ENCODE measurements at places on chromosomes 16 and 17.

- DNase-seq, result no peak
Measured at GRCh38 chr17:15456972-15457722, 10.3 kb downstream of the CDRT4 start.

DNA sequence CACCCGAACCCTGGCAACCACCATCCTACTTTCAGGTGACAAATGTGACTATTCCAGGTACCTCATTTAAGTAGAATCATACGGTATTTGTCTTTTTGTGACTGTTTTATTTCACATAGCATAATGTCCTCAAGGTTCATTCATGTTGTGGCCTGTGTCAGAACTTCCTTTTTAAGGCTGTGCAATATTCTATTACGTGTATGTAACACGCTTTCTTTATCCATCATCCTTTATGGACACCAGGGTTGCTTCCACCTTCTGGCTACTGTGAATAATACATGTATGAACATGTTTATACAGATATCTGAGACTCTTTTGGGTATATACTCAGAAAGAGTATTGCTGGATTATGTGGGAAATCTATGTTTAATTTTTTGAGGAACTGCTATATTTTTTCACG is 28.7 kb upstream of the RSL1D1 start:
- no peak for DNase-seq

GRCh38 chr17:46035112-46035818 is 36.2 kb downstream of the STH start:
- DNase-seq, result no peak

DNA sequence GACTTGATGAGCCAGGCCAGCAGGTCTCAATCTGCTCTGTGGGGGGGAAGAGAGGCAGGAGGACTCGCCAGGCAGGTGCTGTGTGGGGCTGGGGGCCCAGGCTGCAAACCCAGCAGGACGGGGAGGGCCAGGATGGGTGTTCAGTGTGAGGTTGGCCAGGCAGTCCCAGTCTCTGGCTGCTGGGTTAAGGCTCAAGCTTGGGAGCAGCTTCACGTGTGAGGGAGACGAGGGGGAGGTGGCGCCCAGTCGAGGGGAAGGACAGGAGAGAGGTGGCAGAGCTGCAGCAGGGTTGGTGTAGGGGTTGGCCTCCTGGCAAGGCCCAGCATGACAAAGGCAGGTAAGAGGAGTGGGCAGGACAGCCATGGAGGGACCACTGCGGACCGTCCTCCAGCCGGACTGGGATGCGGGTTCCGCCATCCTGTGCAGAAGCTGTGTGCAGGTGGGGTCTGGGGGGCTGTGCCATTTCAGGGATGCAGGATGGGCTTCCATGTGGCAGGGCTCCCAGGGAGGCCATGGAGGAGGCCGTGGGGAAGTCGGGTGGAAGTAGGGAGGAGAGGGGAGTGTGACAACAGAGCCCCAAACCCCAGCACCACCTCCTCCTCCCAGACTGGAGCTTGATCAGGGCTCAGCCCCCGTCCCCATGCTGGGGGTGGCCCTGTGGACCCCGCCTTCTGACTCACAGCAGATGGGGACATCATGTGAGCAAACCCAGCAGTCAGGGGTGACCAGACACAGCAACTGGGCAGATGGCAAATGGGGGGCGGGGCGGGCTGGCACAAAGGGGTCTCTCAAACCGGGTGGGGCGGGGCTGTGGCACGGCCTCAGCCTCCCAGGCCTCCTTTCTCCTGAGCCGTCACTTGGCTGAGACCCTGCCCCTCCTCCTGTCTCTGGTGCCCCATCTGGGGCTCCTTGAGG is 2.8 kb downstream of the ADGRG1 start:
- no peak for DNase-seq

DNA sequence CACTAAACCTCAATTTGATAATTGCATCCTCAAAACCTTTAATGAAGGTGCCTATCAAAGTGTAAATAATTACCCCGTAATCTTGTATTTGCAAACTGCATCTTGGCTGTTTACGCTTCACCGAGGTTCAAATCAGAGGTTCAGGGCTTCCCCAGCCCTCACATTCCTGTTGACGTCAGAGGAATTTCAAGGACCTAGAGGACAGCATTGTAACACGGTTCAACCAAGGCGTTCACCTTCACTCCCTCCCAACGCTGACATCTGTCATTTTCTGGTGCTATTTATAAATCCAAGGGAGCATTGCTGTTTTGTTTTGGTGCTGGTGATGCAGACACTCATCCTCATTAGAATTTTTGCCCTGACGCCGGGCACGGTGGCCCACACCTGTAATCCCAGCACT is 691.6 kb upstream of the RBFOX1 start:
- no peak for DNase-seq

- no peak for DNase-seq
Measured at GRCh38 chr16:82738699-82739098, 111.9 kb downstream of the CDH13 start.

- no peak for DNase-seq
Measured at GRCh38 chr17:69059458-69060175, 1.1 kb downstream of the ABCA9 start.

DNA sequence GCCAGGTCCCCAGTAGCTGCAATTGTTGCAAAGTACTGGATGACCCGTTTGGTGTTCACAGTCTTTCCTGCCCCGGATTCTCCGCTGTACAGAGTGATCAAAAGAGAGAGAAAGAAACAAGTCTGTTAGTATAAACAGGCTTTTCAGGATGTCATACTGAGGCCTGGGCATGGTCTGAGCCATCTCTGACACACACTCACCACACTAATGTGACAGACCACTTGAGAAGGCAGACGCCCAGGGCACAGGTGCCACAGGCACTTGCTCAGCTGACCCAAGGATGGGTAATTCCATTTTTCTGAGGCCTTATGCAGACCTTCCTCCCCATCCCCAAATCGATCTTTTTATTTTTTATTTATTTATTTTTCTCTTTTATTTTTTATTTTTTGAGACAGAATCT is 7.5 kb downstream of the MYH3 start:
- no peak for DNase-seq

DNA sequence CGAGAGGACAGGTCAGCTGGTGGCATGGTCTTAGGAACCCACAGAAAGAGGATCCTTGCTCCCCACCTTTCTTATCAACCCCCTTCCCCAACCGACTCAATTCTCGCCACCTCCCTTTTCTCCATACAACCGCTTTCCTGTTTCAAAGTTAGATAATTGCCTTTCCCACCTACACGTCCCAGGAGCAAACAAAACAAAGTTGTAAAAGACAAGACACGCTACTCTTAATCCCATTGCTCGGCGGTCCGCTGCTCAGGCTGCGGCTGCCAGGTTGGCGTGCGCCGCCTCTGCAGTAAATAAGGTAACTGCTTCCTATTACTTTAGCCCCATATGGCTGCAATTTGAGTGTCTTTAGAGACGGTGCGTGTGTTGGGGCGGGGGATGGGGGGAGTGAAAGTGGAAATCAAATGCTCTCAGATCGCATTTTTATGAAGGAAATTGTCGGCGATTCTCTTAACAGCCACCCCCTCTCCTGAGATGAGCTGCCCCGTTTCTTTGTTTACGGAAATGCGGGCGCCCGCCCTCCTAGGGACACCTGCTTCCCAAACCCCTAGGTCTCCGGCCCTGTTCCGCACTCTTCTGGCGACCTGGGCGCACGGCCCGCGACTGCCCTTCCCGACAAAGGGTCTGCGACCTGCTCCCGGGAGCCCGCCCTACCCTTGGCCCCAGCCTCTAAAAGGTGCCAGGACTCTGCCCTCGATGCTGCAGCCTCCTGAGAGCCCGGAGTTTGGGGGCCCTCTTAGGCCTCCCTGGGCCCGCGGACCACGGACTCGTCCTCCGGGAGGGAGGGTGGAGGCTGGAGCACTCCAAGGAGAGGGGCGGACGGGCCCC is 3.7 kb upstream of the CBX8 start:
- DNase-seq, result no peak

DNA sequence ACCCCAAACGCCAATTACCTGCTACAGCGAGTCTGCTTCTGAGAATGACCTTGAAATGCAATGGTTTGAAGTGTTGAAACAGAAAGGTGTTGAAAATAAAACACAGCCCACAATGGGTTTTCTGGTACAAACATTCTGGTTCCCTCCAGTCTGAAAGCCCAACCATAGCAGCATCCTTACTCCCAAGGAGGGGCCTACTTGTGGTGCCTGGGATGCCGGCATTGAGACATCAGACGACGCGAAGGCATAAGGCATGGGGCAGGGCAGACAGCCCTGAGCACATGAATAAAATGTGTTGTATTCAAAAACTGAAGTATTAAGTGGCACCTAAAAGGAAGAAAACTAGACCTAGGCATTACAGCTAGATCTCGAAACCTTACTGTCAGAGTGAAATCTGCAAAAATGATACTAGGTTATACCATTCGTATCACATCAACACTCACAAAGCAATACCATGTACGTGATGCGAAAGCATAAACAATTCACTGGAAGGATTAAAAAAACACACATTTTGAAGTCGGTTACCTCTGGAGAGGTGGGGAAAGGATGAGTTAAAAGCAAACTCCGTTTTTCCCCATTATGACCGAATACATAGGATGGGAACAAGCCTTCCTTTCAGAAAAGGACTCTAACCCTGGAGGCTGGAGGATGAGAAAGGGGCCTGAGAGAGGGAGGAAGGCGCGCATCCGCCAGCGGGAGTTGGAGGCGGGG is 702 bp downstream of the NUDT21 start:
- DNase-seq, result no peak

DNA sequence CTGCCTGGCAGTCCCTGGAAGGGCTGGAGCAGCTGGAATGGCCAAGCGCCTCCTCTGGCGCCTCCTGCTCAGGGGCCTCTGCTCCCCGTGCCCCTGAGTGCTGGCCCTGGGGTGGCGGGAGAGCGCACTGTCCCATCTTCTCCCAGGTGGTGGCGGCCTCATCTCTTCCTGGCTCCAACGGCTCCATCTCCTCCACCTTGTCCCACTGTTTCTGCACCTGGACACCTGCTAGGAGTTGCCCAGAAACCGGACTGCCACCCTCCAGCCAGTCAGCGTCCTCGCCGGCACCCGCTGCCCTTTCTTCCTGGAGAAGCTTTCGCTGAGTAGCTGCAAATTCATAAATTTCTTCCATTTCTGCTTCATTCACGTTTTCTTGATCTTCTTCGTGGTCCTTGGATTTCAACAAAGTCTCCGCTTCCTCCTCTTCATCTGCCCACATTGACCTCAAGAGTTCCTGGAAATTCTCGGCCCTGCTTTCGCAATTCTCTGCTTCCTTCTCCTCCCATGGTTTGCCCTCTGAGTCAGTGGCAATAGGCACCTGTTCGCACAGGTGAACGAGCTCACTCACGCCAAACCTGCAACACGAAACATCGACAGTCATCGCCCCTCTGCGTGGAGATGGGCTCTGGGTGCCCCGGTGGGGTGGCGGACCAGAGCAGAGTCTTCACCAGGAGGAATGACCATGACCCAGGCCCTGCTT is 13.7 kb upstream of the NLRC3 start:
- no peak for DNase-seq

GRCh38 chr17:74051348-74051747 is 152.1 kb upstream of the RPL38 start:
- DNase-seq, result no peak

GRCh38 chr17:62592341-62593099 is 35.0 kb upstream of the MRC2 start:
- DNase-seq, result no peak

GRCh38 chr17:8300226-8300625 is 5.0 kb upstream of the SLC25A35 start:
- no peak for DNase-seq

DNA sequence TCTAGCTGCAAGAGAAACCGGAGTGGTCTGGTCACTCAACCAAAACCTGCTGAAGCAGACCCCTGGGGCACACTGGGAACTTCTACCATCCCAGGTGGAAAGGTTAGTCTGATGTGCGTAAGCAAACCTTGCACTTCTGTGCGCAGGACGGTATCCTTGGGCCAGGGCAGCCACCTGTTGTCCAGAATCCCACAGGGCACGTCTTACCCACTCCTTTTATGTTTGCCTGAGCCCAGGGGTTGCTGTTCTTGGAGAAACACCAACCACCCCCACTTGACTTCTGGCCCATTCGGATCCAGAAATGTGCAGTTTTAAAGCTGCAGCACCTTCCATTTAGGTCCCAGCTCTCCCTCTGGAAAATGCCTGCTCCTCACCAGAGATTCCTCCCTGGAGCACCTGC is 18.7 kb downstream of the TBC1D24 start:
- DNase-seq, result no peak

DNA sequence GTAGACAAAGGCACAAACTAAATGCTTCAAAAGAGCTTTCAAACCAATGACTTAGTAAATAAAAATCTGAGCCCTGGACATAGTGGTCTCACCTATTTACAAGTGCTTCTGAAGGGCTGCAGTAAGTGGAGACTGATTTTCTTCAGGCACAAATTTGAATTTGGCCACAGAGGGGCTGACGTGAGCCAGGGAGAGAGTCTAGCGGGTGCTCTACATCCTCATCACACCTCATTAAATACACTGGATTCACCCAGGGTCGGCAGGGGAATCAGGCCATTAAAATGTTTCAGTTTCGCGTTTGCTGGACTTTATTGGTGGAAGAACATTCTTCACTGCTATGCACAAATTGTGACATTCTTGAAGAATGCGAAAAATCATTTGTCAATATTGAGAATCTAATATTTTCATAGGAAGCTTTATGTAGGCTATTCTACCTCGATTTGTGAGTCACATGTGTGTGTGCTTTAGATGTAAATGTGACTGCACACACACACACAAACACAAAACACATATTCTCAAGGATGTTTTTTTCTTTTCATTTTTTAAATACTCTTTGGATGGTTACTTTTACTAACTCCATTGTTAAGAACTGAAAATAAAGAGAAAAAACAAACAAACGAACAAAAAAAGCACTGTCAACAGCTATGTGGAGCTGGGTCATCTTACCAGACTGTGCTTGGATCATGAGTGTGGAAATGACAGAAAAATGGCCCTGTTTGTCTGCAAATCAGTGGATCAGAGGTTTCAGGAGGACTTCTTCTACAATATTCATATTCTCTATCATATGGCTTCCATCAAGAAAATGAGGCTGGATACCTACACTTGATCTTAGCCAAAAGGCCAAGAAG is 58.9 kb downstream of the CDH11 start:
- no peak for DNase-seq

- DNase-seq, result no peak
Measured at GRCh38 chr17:80746262-80746935, 201.8 kb downstream of the RPTOR start.

GRCh38 chr17:29252101-29252791 is 5.6 kb downstream of the CRYBA1 start:
- DNase-seq, result no peak

- no peak for DNase-seq
Measured at GRCh38 chr17:12727076-12727760, 61.5 kb downstream of the MYOCD start.

DNA sequence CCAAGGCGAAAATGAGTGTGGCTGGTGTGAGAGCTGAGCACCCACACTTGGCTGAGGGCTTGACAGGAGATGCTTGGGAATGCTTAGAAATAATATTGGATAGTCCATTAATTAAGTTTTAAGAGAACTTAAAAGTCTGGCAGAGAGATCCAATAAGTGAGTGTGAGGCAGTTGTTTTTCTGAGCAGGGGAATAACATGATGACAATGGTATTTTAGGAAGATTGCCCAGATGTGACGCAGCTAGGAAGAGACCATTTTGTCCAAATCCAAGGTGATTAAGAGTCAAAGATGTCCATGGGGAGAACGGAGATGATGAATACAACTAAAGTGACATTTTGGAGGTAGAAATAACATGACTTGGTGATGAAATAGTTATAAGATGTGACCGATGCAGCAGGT is 102.8 kb upstream of the AXIN2 start:
- DNase-seq, result no peak

- DNase-seq, result no peak
Measured at GRCh38 chr17:77907497-77908461, 50.7 kb upstream of the TNRC6C start.

GRCh38 chr16:49129935-49130334 is 151.7 kb downstream of the CBLN1 start:
- DNase-seq, result no peak

GRCh38 chr17:74024871-74025531 is 178.5 kb upstream of the RPL38 start:
- no peak for DNase-seq
